Fibroblast of pulmonary artery (primary cell): ENCODE measurements at places on chromosomes 16 and 17.

DNA sequence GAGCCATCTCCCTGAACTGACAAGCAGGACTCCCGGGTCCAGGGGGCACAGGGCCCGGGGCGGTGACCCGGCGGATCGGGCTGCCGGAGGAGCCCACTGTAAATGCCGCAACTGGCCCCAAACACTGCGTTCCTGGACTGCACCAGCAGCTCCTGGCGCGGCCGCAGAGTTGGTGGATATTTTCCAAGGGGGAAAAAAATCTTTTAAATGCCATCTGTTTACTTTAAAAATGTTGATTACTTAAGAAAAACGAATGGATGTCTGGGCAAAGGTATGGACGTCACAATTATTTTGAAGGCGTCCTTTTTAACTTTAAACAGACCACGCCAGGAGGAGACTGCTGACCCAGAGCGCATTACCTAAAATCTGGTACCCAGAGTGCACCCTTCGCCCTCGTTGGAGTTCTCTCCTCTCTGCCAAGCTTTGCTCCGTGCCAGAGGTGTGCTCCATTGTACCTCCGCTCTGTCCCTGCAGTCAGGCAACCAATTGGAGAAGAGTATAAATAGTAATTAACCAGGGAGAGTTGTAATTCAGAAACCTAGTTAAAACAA is 3.4 kb downstream of the HS3ST3B1 start:
- no peak for DNase-seq

DNA sequence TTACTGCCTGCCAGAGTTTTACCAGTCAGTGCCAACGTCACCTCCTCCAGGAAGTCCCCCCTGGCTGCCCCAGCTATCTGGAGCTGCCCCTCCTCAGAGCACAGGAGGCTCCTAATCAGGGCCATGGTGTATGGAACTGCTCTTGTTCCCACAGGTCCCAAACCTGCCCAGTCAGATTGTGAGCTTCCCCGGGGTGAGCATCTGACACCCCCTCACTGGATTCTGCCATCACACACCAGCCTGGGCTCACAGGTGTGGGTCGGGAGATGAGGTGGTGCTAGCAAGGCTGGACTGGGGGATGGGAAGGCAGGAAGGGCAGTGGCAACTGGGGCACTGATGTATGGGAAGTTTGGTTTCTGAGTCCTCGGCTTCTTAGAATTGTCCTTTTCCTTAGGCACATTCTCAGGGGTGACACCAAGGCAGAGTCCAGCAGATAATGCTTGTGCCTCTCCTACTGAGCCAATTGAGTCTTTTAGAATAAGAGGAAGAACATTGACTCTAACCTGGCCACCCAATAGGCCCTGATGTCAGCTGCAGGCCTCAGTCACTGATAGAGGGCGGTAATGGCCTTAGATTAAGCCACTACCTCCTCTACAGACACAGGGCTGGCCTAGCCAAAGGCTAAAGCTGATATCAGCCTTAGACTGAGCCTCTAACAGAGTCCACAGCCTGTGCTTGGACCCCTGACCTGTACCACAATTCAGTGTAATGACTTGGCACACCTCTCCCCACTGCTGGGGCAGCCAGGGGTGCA is 107.9 kb downstream of the WSCD1 start:
- no peak for DNase-seq

GRCh38 chr16:14337303-14338191 is 266.4 kb downstream of the MRTFB start:
- DNase-seq, result peak; percentile 27

- DNase-seq, result no peak
These were observed 10.2 kb upstream of the FADS6 start for GRCh38 chr17:74903671-74904070.

GRCh38 chr16:79419148-79419547 is 181.4 kb downstream of the MAF start:
- no peak for DNase-seq

DNA sequence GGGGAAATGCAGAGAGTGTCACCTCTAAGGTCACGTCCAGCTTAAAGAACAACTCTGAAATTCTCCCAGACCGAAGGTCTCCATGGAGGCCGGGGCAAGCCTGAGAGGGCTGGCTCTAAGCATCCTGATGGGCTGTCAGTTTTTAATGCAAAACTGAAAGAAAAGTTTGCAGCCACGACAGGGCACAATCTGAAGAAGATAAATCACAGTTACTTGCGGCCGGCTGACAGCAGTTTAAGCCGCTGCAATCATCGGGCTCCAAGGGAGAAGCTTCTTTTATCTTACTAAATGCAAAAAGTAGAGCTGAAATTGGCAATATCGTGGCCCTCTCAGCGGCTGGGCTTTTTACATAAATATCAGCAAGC is 168.8 kb downstream of the CYLD start:
- DNase-seq, result no peak

DNA sequence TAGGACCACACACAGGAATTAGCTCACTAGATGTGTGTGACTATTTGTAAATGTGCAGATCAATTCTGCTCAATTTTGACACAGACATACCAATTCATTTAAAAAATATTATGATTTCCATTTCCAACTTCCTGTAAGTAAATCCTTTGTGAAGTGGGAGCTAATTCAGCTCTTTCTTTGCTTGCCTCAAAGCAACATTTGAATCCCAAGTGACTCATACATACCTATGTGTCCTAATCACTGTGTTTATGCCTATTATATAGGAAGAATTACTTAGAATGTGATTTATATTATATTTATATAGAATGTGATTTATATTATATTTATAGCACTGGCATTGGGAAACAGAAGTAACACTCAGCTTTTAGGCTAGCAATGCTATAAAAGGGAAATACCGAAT is 195.9 kb upstream of the C17orf78 start:
- DNase-seq, result peak; percentile 71

DNA sequence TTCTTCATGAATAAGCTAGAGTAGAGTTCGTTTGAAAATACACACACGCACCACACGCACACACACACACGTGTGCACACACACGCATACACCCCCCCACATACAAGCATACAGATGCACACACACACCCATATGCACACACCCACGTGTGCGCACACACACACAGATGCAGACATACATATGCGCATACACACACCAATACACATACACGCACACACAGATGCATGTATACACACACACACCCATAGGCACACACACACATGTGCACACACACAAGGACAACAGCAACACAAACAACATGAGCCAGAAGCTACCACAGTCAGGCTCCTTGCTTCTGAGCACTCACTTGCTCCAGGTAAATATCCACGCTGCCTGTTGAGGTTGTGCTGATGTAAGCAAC is 5.1 kb downstream of the IFT140 start:
- DNase-seq, result no peak

GRCh38 chr16:31348579-31348978 is 6.4 kb upstream of the ITGAX start:
- no peak for DNase-seq

GRCh38 chr17:42329025-42329976 is 41.0 kb downstream of the STAT5A start:
- peak; percentile 78 for DNase-seq

DNA sequence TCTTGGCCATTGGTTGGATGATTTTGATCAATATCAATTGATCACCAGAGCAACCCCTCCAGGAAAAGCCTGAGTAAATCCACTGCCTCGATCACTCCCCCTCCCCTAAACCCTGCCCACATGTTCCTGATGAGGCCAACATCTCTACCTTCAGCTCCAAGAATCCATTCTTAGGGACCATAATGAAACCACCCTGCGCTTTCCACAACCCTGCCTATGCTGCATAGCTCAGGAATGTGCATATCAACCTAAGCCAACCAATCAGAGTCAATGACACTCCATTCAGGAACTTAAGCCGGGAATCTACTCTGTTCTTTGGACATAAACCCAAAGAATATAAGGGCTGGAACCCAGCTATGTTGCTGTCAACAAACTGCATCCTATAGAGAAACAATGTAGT is 86.3 kb downstream of the MYH11 start:
- DNase-seq, result peak; percentile 90

GRCh38 chr17:62094175-62094574 is 29.1 kb upstream of the MED13 start:
- no peak for DNase-seq

DNA sequence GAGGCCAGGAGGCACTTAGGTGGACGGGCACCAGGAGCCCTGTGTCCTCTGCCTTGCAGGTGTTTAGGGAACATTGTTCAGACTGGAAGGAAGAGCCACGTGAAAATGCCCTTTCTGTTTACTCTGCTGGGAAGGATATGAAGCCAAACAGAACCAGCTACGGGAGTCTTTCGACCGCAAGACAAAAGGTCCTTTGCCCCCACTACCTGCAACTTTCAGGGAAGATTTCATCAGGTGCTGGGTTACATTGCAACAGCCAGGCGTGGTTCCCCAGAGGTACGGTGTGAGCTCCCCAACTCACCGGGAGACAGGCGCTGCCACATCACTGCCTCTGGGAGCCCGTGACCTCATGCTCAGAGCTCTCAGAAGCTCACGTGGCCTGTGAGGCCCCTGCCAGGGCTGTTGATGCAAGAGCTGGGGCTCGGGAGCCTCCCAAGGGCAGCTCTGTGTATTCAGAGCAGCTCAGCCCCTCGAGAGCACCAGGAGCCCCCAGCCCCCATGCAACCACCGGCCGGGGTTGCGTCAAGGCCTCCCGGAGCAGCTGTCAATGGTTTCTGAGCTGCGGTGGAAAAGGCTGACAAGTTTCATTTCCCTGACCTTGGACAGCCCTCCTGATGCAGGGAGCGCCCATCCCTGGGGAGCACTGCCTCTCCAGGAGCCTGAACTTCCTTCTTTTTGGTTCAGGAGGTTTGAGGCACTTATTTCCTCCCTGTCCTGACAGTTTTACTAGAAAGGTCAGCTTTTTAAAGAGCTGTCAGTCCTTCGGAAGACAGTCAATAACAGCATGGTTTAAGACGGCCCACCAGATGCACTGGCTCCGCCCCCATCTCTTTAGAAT is 42.1 kb downstream of the TBC1D16 start:
- peak; percentile 89 for DNase-seq

DNA sequence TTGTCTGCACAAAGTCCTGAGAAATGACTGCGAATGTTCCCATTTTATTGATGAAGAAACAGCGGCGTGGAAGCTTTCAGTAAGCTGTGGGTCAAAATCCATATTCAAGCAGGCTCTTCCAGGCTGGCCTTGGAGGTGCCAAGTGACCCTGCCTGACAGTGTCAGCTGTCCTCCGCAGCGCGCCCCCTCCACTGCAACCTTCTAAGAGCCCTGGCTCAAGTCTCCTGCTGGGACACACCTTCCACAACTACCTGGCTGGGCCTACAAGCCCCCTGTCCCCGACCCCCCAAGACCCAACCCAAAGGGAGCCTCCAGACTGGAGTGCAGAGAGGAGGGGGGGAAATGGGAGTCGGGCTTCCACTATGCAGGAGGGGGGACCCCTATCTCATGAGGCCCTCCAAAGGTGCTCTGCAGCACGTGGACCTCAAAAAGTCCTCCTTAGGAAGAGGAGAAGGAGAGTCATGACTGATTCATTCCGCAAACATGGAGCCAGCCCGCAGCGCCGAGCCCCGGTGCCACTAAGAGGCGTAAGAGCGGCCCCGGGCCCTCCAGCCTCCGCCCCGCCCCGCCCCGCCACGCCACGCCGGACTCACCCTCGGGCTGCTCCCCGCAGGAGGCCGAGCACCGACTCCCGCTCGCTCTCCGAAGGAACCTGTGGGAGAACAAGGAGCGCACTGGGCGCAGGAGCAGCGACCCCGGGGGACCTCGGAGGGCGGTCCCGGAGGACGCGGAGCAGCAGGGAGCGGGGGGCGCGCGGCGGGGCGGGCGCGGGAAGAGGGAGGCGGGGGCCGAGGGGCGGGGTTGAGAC is 574 bp downstream of the MPP3 start:
- peak; percentile 49 for DNase-seq

GRCh38 chr17:13597723-13598347 is 3.9 kb downstream of the HS3ST3A1 start:
- DNase-seq, result peak; percentile 74

DNA sequence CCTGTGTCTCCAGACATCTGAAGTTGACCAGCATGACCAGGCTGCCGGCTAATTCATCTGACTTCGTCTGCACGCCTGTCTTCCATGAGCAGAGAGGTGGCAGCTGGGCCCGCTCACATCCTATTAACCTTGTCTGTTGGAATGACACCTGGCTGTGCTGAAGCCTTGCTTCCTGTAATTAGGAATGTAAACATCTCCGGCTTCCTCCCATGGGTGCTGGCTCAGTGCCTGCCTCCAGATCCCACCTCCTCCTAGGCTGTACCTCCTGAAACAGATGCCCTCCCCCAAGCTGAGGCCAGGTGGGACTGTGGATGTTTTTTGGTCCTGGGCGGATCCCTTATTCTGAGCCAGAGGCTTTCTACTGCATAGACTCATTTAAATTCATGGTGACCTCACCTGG is 296.3 kb downstream of the HS3ST4 start:
- no peak for DNase-seq

DNA sequence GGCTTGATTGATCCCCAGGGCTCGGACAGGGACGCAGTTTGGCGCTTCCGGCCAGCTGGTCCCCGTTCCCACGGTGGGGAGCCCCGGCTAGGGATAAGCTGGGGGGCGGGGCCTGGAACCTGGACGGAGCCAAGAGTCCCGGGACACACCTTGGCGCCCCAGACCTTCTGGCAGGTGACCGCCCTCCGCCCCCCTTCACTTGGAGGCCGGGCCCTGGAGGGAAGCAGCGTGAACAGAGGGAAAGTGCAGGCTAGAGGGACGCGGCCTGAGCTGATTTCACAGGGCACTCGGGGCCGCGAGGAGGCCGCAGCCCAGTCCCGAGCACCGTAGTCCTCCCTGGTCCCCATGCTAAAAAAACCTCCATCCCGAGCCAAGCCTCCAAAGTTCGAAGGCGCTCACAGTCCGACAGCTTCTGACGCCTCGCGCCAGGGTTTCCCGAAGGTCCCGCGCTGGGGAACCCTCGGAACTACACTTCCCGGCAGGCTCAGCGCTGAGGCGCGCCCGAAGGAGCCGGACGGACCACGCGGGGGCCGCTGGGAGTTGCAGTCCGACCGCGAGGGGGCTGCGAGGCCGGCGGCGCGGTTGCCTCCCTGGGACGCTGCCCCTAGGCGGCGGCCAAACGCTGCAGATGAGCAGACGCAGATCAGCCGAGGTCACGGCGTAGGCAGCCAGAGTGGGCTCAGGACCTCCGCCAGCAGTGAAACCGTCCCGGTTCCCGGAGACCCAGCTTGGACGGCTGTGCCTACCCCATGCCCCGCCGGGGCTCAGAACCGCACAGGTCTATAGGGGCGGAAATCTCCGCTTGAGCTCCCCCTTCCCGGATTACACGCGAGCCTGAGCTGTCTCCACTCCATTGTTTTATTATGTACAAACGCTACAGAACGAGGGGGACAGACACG is at the start of gene TBX6:
Gene TBX6, minus strand, starts transcription at position 451 of the 899 bp plus-strand sequence. CDS start 731 bp downstream, outside the sequence.
- peak; percentile 90 for DNase-seq

- peak; percentile 37 for DNase-seq
These were observed 35.8 kb upstream of the TEKT3 start for GRCh38 chr17:15377200-15377599.

- DNase-seq, result no peak
These were observed 9.2 kb downstream of the SKAP1 start for GRCh38 chr17:48420823-48421222.

DNA sequence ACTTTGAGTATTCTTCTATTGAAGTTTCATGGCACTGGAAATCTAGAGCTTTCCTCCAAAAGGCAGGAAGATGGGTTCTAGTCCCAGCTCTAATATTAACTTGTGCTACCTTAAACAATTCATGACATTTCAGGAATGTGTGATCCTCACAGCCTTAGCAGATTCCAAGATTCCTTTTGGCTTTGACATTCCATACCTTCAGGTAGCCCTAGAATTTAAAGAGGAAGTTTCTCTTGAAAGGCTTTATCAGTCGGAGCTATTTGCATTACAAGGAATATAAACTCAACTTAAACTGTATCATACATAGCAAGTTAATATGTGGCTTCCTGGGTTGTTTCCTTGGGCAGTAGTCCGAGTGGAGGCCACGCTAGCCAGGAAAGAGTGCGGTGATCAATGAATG is 330.0 kb downstream of the SHISA9 start:
- DNase-seq, result no peak
